Mammary epithelial cell (primary cell): ENCODE measurements at places on chromosomes 5 and 9. TPM values are rescaled to one million over a fixed set of nuclear protein-coding genes. Genes with fewer than 3 reads are reported as not detected.

GABRA6 gene
- total RNA-seq = not detected in 2 replicates

GRCh38 chr9:1535051-1535450, 480.1 kb upstream of the SMARCA2 start:
- DNase-seq = no peak

DNA sequence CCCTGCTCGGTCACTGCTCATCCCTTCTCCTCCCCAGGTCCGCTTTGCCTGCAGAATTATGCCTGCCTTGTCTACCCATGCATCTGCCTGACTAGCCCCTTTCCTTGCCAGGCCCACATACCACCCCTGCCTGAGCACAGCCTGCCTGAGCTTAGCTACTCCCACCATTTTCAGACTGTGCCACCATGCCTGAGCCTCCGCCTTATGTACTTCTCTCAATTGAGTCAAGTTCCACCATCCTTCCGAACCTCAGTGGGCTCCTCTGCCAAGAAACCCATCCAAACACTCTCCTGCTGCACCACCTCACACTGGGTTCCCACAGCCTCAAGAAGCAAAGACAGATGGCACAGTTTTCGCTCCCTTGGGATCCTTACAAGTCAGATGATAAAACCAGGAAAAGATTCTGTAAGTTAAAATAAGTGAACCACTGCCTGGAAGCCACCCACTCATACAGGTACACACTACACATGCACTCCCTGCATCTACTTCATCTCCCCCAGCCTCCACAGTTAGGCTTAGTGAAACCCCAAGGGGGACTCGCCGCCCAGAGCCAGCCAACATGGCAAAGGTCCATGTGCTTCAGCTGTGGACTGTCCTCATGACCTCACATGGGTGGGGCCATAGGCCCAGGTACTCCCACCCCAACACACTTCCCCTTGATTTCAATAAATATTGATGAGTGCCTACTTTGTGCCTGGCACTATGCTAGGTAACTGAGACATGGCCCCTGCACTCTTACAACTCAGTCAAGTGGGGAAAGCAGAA, 23.1 kb downstream of the P4HA2 start:
- DNase-seq = no peak

DNA sequence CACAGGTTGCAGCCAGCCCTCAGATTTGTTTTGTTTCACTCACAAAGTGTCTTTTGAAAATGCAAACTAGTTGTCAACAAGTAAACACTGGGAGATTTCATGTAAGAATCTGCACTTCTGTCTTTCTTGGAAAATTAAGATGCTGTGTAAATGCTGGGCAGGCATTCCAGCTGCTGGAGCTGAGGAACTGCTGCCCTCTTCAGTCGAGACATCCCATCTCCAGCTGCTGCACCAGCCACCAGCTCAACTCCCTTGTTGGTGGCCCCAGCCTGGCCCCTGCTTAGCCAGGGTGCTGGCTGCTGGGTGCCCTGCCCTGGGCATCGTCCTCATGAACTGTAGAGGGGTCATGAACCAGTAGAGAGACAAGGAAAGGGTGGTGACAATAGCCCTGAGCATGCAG, 33.1 kb upstream of the AFAP1L1 start:
- no peak for DNase-seq

- no peak for DNase-seq
These were observed 136.1 kb upstream of the DMAC1 start for GRCh38 chr9:7935681-7936080.

DNA sequence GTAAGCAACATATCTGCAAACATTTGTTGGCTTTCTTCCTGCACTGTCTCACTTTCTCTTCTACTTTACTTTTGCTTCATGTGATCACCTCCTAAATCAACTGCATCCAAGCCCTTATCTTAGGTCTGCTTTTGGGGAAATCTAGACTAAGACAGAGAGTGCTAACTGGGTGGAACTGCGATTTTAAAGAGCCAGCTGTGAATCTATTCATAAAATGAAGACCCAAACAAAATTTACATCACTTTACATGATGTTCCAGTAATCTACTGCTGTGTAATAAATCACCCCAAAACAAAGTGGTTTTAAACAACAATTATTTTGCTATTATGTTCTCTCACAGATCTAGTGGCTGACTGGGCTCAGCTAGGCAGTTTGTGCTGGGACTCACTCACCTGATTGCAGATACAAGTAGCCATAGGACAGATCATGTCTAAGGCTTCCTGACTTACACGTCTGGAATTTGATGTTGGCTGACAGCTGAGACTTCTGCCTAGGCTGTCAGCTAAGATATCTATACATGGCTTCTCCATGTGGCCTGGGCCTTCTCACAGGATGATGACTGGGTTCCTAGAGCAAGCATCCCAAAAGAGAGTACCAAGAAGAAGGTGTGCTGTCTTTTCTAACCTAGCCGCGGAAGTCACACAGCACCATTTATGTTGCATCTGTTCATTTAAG, 145.1 kb upstream of the TBCA start:
- DNase-seq = peak; percentile 49

ACO1 gene
- 30.0 and 43.1 TPM in 2 replicates for total RNA-seq
